ENCODE measurements at places on chromosomes 3 and 15.

DNA sequence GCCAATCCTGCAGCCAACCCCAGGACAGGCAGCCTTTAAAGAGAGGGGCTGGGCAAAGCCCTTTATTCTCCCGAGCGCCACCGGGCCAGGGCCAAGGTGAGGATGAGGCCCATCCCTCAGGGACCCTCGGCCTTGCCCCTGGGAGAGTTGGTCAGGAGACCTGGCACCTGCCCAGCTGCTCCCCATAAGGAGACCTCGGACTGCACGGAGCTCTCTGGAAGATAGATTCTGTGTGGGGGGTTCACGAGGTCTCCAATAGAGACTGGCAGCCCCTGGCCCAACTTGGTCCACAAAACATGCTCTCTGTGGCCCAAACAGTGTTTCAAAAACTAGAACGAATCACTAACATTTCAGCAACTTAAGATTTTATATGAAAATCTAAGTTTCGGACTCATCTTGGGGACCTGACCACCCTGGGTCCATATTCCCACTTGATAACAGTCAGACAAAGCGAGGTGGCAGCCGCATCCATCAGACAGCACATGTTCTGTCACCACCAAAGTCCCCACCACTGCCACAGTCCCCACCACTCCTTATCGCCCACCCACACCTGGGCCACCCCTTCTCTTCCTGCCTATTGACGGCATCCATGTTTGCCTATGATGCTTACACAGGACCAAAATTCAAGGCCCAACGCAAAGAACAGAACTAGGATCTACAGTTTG lies 114.4 kb upstream of the RPL32 start:
- H3K36me3 ChIP-seq = peaks cover 9% of the 10 kb centered on the region
- DNase-seq = no peak
- H3K27me3 ChIP-seq = no peaks in the 10 kb centered on the region
- H3K4me1 ChIP-seq = peaks cover 19% of the 10 kb centered on the region
- no peak overlapping the region for H3K27ac ChIP-seq
- peak overlapping the region; percentile 20 for H3K4me3 ChIP-seq

DNA sequence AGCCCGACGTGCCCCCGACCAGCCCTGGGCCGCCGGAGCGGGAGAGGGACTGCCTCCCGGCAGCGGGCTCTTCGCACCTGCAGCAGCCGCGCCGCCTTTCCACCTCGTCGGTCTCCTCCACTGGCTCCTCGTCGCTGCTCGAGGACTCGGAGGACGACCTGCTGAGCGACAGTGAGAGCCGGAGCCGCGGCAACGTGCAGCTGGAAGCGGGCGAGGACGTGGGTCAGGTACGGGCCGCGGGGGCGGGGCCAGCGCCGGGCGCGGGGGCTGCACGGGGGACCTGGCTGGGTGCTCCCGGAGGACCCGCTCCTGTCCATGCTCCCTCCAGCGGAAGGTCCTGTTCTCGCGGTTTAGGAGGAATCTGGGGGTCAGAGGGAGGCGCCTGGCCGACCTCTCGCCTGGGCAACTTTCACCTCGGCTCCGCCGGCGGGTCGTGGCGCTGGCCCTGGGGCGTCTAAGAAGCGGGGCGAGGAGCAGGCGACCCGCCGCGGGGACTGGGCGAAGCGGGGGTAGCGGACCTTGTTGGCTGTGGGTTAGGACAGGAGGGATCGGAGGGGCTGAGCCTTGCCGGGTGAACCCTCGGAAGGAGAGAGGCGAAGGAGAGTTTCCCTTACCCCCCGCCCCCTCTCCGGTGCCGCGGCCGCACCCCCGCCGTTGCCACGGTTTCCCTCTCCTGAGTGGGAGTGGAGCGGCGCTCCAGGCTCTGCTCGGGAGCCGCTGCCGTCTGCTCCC lies 682 bp downstream of the ITPKA start:
- DNase-seq = no peak
- H3K4me1 ChIP-seq = peaks cover 33% of the 10 kb centered on the region
- H3K36me3 ChIP-seq = no peaks in the 10 kb centered on the region
- H3K4me3 ChIP-seq = peak overlapping the region; percentile 57
- no peak overlapping the region for H3K27ac ChIP-seq
- H3K27me3 ChIP-seq = peaks cover 27% of the 10 kb centered on the region

DNA sequence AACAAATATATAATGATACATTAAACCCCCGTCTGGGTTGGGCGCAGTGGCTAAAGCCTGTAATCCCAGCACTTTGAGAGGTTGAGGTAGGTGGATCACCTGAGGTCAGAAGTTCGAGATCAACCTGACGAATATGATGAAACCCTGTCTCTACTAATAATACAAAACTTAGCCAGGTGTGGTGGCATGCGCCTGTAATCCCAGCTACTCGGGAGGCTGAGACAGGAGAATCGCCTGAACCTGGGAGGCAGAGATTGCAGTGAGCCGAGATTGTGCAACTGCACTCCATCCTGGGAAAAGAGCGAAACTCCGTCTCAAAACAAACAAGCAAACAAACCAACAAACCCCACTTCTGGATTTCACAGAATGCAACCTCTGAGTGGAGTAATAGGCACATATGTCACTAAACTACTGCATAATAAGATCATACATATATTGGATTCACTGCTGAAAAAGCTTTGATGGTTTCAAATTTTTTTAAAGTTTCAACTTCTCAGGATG lies 718.2 kb downstream of the SI start:
- H3K4me3 ChIP-seq = no peak overlapping the region
- no peaks in the 10 kb centered on the region for H3K36me3 ChIP-seq
- DNase-seq = no peak
- H3K27ac ChIP-seq = no peak overlapping the region
- no peaks in the 10 kb centered on the region for H3K27me3 ChIP-seq
- no peaks in the 10 kb centered on the region for H3K4me1 ChIP-seq

DNA sequence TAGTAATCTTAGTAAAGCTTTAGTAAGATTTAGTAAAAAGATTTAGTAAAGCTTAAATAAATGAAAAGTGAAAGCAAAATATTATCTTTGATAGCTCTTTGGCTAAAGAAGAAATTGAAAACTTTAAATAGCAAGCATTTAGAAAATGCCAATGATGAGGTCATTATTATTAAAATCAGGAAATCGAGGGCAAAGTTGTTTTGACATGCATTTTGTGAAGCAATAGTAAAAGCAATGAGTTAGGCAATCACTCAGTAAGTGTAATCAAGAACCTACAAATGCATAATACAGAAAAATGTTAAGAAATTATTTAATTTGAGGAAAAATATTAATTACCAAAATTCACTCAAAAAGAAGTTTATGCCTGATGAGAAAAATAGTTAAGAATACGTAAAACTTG lies 280.3 kb upstream of the MME start:
- no peak for DNase-seq
- no peaks in the 10 kb centered on the region for H3K4me1 ChIP-seq
- H3K27ac ChIP-seq = no peak overlapping the region
- no peak overlapping the region for H3K4me3 ChIP-seq
- no peaks in the 10 kb centered on the region for H3K27me3 ChIP-seq

DNA sequence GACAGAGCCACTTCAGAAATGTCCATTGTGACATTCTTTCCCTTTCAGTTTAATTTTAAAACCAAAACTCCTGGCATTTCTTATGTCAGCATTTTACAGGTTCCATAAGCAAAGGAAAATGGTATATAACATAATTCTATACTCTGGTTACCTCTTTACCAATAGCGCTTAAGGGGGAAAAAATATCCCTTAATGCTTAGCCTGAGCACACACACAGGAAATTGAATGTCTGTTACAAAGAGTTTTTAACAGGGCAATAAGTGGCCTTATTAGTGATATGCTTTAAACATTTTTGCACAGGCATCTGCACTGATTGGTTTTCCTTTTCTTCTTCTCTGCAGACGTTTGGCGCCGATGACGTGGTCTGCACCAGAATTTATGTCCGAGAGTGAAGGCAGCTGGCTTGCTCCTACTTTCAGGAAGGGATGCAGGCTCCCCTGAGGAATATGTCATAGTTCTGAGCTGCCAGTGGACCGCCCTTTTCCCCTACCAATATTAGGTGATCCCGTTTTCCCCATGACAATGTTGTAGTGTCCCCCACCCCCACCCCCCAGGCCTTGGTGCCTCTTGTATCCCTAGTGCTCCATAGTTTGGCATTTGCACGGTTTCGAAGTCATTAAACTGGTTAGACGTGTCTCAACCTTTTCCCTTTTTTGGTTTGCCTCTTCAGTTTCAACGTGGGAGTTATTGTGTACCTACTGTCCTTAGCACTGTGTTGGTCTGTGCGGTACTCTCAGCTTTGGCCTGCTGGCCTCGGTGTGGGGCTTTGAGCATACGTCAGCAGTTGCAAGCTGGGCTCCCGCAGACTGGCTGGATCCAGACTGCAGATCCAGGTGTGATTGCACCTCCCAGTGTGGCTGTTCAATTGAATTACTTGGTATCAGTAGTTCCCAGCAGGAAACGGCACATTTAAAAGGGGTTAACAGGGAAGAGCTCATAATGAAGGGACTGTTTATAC lies 7.7 kb downstream of the CRABP1 start:
- no peak for DNase-seq
- H3K4me3 ChIP-seq = no peak overlapping the region
- H3K27ac ChIP-seq = no peak overlapping the region
- no peaks in the 10 kb centered on the region for H3K4me1 ChIP-seq
- H3K27me3 ChIP-seq = no peaks in the 10 kb centered on the region
- no peaks in the 10 kb centered on the region for H3K36me3 ChIP-seq

DNA sequence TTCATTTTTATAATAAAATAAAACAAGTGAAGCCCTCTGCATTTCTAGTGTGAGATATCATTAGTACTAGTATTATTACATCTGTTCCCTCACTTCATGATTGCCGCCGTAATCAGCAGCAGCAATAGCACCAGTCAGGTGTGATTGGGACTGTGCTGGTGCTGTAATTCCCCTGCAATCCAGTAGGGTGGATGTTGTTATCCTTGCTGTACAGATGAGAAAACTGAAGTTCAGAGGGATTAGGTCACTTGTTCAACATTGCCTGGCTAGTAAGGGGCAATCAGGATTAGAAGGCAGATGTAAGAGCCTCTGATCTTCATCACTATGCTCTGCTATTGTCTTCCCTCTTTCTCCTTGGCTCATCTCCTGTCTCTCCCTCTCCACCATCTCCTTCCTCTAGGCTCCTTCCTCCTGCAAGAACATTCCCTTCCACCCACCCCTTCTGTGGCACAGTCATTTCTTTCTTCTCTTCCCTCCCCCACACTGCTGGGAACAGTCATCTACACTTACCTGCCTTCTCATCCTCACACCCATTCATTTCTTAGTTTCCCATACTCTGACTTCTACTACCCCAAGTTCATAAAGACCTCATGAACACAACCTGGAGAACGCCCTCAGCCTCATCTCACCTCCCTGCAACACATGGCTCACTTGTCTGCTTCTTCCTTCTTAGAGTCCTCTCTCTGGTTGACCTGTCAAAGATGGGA lies 29.7 kb downstream of the CRYGS start:
- no peak overlapping the region for H3K4me3 ChIP-seq
- no peaks in the 10 kb centered on the region for H3K27me3 ChIP-seq
- H3K27ac ChIP-seq = no peak overlapping the region
- H3K36me3 ChIP-seq = no peaks in the 10 kb centered on the region
- peaks cover 36% of the 10 kb centered on the region for H3K4me1 ChIP-seq

GRCh38 chr3:38793721-38794120 lies 22.3 kb downstream of the SCN10A start:
- no peaks in the 10 kb centered on the region for H3K36me3 ChIP-seq
- H3K27me3 ChIP-seq = no peaks in the 10 kb centered on the region
- no peak overlapping the region for H3K4me3 ChIP-seq
- no peaks in the 10 kb centered on the region for H3K4me1 ChIP-seq
- DNase-seq = no peak
- no peak overlapping the region for H3K27ac ChIP-seq

DNA sequence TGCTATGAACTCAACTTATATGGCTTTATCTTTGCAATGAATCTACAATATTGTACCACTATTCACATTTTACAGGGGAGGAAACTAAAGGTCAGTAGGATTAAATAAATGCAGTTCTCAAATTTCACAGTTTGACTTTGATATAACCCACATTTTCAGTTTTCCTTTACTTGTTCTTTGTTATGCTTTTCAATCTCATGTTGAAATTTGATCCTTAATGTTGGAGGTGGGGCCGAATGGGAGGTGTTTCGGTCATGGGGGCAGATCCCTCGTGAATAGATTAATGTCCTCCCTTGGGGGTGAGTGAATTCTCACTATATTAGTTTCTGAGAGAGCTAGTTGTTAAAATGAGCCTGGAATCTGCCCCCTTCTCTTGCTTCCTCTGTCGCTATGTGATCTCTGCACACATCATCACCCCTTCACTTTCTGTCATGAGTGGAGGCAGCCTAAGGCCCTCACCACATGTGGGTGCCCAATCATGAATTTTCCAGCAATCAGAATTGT lies 44.7 kb downstream of the CD200 start:
- H3K36me3 ChIP-seq = no peaks in the 10 kb centered on the region
- H3K27me3 ChIP-seq = no peaks in the 10 kb centered on the region
- H3K27ac ChIP-seq = no peak overlapping the region
- DNase-seq = no peak
- no peak overlapping the region for H3K4me3 ChIP-seq

GRCh38 chr3:136258199-136258598 lies 8.1 kb downstream of the PCCB start:
- no peak overlapping the region for H3K4me3 ChIP-seq
- no peaks in the 10 kb centered on the region for H3K4me1 ChIP-seq
- no peaks in the 10 kb centered on the region for H3K27me3 ChIP-seq
- H3K27ac ChIP-seq = no peak overlapping the region
- no peak for DNase-seq

DNA sequence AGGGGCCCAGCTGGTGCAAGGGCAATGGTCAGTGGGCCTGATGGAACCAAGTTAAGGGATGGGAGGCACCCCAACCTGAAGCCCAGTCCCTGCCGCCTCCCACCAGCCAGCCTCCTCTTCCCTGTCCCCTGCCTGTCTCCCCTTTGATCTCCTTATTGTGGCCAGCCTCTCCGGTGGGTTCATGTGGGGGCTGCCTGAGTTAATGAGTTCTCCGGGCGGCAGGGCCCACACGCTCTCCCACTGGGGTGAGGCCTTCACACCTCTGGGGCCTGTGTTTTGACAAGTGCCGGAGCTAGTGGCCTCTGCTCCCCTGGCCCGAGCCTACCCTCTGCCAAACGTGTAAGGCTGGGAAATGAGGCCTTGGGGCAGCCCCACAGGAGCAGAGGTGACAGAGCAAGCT lies 7.2 kb upstream of the MESP1 start:
- H3K27me3 ChIP-seq = no peaks in the 10 kb centered on the region
- no peaks in the 10 kb centered on the region for H3K36me3 ChIP-seq
- no peak overlapping the region for H3K27ac ChIP-seq
- DNase-seq = no peak

DNA sequence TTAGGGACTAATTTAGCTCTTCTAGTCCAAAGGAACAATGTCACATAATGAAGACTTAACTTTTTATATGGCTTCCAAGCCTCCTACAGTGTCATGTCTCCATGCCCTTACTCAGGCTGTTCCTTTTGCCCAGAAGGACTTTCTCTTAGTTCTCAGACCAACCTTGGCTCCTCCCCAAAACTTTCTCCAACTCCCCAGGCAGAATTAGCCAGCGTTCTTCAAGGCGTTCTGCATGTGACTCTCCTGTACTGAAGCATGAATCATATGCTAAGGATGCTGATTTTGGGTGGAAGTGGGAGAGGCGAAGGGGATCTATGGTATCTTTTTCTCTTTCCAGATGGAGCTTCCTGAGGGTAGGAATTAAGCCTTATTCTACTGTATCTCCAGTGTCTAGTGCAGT lies 335.1 kb upstream of the ICE2 start:
- no peak for DNase-seq
- H3K27ac ChIP-seq = no peak overlapping the region
- peaks cover 7% of the 10 kb centered on the region for H3K4me1 ChIP-seq
